Lung microvascular endothelial cell (primary cell): ENCODE measurements at places on chromosomes 1 and 21. TPM values are rescaled to one million over a fixed set of nuclear protein-coding genes. Genes with fewer than 3 reads are reported as not detected.

DNA sequence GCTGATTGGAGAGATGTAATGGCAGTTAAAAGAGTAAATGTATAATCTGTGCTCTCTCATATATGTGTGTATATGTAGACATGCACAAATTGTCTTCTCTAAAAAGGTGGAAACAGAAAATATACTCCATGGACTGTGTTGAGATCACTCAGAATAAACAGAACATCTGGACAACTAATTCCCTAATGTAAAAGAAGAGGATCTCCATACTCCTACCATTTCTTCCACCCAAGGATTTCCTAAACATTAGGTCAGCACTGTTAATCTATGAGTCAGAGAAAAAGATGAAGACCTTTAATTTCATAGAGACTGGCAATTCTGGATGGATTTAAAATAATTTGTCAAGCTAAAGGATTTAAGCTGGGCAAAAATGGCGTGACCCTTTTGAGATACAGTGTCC, 80.1 kb downstream of the ESRRG start:
- DNase-seq, result no peak

GRCh38 chr1:32818804-32819541, 1.5 kb downstream of the S100PBP start:
- DNase-seq, result no peak

GRCh38 chr1:231407547-231408396, 14.3 kb downstream of the EGLN1 start:
- DNase-seq, result peak; percentile 46

GRCh38 chr1:11857164-11857851, 1.4 kb downstream of the NPPB start:
- DNase-seq, result no peak

Gene IQGAP3
- total RNA-seq, result 3.0 and 7.0 TPM in 2 replicates

Gene CFHR3
- total RNA-seq, result not detected in 2 replicates

- no peak for DNase-seq
These were observed 60.6 kb downstream of the DYRK1A start for GRCh38 chr21:37427221-37427620.

Gene MYBPH
- total RNA-seq, result not detected in 2 replicates

DNA sequence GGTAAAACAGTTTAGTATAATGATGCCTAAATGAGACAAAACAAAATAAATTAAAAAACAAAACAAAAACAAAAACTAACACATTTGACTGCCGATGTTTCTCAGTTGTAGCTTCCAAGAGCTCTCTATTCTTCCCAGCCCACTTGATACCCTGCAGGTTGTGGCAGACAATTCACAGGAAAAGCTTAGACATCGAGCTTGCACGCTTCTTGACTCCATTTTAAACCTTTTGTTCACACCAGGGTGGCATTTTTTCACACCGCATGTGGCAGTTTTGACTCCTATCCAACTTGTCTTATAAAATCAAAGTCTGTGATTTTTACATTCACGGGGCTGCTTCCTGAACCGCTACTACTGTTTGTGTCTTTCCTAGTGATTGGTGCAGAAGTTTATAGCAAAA, 575.9 kb downstream of the USP25 start:
- peak; percentile 70 for DNase-seq

Gene IGSF3
- 12.4 and 27.2 TPM in 2 replicates for total RNA-seq

Gene ANGPTL3
- total RNA-seq, result not detected in 2 replicates

Gene EDN2
- total RNA-seq, result not detected in 2 replicates

- peak; percentile 87 for DNase-seq
These were observed 9.7 kb upstream of the SHCBP1L start for GRCh38 chr1:182962554-182963115.

Gene MCOLN3
- not detected in 2 replicates for total RNA-seq

GRCh38 chr1:223249854-223250631, 107.0 kb upstream of the TLR5 start:
- no peak for DNase-seq

DNA sequence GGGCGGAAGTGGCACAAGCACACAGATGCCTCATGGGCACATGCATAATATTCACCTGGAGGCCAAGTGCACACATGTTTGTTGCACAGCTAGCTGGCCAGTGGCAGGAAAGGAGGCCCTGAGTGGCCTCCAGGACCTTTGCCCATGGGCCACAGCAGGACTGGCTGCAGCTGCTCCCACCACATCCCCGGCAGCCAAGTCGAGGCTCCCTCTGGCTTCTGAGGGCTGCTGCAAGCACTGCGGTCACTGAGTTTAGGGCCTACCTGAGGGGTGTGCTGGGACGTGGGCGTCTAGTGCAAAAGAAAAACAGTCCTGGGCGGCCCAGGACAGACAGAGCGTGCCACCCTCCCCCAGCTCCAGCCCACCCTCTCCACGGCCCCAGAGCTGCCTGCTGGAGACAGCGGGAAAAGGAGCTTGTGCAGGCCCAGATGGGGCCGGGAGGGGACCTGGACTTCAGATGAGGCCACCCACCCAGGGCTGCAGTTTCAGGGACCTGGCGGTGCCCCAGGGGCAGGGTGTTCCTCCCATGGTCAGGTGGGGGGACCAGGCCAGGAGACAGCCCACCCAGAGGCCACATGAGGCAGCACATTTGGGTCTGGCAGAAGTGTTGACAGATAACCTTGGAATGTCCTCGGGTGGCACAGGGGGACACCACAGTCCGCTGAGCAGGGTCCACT, 265.9 kb upstream of the VAMP3 start:
- no peak for DNase-seq

Gene VCAM1
- 1.8 and 4.1 TPM in 2 replicates for total RNA-seq

DNA sequence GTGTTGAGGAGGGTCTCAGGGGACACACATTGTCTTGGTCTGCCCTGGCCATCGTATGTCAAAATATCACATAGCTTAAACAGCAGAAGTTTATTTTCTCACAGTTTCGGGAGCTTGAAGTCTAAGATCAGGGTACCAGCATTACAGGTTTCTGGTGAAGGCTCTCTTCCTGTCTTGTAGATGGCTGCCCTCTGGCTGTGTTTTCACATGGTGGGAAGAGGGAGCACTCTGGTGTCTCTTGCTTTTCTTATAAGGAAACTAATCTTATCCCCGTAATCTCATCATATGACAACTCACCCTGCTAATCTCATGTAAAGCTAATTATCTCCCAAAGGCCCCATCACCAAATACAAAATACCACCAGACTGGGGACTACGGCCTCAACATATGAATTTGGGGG, 246.9 kb upstream of the ST6GALNAC5 start:
- DNase-seq, result no peak

DNA sequence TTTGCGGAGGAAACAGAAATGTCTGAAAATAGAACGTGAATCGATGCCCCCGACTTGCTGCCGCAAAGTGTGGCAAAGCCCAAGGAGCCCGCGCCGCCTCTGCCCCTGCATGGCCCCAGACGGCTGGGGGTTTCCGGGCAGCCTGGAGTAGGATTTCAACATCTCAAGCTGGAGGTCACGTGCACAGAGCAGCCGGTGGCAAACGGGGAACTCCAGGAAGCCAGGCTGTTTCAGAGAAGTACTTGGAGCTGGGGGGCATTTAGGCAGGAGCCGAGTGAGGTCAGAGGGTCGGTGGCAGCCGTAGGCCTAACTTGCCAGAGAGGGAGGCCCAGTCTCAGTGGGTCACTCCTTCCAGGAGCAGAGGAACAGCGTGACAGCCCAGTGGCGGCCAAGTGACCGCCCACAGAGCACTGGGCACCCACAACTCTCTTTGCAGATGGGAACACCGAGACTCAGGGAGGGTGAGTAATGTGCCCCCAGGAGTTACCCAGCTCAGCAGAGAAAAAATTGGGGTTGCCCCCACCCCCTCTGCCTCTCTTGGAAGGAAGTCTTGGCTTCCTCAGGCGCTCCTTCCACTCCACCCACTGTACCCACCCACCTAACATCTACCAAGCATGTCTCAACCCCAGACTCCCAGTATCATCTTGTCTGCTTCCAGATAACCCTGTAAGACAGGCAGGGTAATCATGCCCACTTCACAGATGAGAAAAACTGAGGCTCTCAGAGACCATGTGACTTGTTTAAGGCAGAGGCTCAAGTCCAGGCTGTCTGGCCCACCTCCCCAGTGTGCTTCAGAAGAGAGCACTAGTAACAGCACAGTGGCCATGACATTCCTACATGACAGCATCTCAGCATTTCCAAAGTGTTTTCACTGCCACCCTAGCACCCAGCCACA, 179.4 kb downstream of the HIVEP3 start:
- no peak for DNase-seq
